ENCODE measurements at places on chromosomes 16 and 17.

- DNase-seq = peak; percentile 89
Measured at GRCh38 chr17:61416540-61417363, 17.1 kb downstream of the TBX2 start.

DNA sequence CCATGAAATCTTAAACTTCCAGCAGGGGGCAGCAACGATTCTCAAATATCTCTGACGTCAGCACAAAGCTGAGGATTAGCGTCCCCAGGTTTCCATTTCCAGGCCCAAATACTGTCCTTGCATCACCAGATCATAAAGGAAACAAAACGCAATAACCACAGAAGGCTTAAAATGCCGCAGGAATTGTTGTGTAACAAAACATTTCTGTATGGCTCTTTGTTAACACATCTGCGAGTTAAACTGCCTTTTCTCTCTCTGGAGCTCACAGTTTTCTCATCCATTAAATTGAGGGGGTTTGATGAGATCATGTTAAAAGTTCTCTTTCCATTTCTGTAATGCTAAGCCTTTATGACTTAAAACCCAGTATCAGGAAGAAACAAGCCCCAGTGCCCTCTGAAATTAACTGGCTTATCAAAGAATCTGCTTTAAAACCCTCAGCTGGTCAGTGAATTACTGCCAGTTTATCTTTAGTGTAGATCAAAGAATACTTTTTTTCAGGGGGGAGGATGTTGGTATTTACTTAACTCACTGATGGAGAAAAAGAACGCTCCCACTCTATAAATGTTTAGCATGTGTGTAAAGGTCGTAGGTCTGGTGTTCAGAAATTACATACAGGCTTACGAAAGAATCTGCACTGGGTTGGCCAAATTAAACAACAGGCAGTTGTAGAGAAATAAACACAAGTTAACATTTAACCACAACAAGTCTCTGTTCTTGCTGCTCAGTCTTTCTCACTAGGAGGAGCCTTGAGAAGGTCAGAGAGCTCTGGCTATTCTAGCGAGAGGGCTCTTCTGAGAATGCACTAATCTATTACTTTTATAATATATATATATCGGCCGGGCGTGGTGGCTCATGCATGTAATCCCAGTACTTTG is 10.6 kb upstream of the TERF2 start:
- DNase-seq = peak; percentile 88

DNA sequence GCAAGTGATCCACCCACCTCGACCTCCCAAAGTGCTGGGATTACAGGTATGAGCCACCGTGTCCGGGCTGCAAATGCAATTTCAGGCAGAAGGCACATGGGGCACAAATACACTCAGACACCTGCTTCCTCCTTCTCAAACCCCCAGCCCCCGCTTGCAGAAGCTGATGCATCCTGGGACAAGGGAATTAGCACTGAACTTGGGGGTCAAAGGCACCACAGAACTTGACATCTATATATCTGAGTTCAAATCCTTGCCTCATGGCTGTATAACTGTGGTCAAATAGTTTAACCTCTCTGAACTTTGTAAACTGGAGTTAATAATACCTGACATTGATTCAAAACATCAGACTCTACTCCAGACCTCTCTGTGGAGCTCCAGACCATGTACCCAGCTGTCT is 4.1 kb upstream of the ARL5C start:
- no peak for DNase-seq

- no peak for DNase-seq
Measured at GRCh38 chr16:84690088-84690819, 9.5 kb upstream of the USP10 start.

GRCh38 chr17:8955021-8955959 is 10.2 kb downstream of the PIK3R5 start:
- DNase-seq = no peak

DNA sequence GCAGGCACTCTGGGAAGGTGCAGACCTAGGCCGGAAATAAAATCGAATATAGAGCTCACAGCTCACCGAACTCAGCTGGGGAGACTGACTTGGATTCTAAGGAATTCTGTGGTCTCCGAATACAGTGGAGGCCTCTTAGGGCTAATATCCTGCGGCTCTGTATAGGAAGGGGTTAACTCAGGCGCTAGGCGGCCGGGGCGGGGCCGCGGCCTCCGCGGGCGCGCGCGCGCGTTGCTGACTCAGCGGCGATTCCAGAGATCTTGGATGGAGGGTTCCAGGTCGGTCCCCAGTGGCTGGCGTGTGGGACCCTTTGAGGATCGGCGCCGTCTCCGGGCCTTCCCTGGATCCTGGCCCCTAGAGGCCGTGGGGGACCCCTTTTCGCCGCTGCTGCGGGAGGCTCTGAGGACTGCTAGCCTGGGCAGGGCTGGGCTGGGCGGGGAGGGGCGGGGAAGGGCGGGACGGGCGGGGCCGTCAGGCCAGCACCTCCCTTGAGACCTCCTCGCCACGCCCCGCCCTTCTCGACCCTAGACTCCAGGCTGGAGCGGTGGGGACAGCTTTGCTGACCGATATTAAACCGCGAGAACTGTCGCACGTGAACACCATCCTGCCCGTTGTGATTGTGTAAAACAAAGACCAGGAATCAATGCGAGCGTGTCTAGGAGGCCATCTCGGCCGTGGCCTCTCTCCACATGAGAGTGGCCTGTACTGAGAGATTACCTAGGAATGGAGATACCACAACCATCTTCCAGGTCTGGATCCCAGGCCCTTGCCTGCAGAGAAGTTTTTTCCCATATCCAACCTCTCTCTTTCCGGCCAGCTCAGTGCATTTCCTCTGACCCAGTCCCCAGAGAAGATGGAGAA is 1.4 kb upstream of the PLEKHH3 start:
- peak; percentile 96 for DNase-seq

GRCh38 chr16:31127182-31127581 is 8.3 kb downstream of the PRSS8 start:
- DNase-seq = no peak

- DNase-seq = peak; percentile 90
Measured at GRCh38 chr17:21098934-21099689, 27.7 kb upstream of the DHRS7B start.

- no peak for DNase-seq
Measured at GRCh38 chr16:66322174-66322573, 44.3 kb upstream of the CDH5 start.

DNA sequence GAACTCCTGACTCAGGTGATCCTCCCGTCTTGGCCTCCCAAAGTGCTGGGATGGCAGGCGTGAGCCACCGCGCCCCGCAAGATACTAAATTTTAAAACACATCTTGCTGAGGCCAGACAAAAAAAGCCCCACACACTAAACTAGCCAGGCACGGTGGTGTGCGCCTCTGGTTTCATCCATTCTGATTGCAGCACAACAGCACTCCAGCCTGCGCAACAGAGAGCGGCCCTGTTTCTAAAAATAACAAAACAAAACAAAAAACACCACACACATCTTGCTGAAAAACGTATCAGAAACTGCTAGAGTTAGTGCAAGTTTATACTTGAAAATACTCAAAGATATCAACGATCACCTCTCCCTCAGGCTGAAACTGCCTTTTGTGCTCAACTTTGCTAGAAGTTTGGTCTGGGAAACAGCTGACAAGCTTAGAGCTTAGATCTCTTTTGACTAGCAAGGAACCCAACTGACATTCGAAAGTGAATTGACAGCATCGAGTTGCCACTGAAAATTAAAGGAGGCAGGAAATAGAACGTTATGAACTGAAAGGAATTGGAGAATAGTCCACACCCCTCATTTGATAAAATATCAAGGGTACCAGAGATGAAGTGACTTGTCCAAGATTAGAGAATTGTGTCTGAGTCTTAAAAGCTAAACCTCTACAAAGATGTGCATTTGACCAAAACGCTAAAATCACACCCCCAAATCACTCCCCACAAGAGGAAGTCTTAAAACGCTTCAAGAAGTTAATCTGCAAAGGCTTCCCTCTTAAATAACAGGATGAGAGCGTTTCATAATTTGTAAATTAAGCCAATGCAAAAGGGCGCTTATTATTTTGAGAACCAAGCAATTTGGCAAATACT is 908 bp downstream of the COG4 start:
- DNase-seq = no peak

GRCh38 chr17:40791111-40791510 is 8.6 kb downstream of the KRT28 start:
- no peak for DNase-seq

DNA sequence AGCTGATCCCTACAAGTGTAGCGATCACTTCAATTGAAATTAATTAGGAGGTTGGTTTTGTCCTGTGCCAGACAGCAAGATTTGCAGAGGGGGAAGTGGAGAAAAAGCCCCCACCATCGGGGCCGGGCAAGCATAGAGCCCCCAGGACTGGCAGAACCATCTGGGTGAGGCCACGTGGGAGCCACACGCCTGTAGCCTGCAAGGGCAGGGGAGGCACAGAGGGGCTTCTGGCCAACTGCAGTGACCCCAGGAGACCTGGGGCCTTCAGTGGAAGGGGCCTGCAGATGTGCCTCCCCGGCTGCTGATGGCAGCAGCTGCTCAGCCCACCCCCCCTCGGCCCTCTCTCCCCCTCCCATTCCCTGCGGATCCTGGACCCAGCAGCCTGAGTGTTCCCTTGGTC is 54.1 kb downstream of the BAHCC1 start:
- DNase-seq = no peak

GRCh38 chr17:63973930-63974593 is 1.3 kb upstream of the SCN4A start:
- DNase-seq = no peak

DNA sequence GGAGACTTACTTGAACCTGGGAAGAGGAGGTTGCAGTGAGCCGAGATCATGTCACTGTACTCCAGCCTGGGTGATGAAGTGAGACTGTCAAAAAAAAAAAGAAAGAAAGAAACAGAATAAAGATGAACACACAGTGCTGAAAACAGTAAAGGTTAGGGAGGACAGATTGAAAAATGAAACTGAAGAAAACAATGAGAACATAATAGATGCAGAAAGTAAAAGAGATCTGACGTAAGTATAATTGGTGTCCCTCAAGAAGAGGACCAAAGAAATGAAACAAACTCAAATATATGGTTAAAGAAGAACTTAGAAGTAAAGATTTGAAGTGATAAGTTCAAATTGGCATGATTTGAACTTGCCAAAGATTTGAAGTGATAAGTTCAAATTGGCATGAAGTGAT is 7.1 kb downstream of the DCAF7 start:
- DNase-seq = no peak

DNA sequence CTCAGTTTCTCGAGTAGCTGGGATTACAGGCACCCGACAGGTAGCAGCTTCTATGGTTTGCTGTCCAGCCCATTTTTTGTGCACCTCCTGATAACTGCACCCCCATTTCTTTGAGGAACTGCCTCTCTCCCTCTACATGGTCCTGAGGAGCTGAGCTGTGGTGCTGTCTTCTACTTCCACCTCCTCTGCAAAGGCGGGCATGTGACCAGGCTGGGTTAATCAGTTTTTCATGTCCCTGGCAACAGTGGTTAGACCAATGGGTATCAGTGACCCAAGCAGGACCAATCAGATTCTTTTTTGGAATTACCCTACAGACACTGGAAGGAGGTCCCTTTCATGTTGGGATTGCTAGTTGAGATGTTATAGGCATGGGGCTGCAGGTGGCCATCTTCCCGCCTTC is 41.3 kb downstream of the TBX21 start:
- no peak for DNase-seq

GRCh38 chr17:12178644-12179330 is 158.1 kb downstream of the MAP2K4 start:
- DNase-seq = no peak

GRCh38 chr16:56994311-56994710 is 5.0 kb downstream of the NLRC5 start:
- DNase-seq = no peak

DNA sequence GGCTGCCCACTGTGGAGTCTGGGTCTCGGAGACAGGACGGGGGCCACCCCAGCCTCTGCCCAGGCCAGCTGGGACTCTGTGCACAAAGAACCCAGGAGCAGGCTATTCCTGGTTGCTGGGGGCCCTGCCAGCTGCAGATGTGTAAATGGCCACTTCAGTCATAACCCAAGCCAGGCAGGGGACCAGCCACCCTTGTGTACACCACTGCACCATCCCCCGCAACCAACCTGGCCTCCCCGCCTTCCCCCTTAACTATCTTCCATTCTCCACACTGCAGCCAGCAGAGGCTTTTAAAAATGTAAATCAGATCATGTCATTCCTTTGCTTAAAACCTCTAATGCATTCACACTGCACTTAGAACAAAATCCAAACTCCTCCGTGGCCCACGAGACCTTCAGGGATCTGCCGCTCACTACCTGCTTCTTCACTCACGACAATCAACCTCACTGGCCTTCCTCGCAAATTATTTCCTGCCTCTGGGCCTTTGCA is 28.3 kb downstream of the RTN4RL1 start:
- no peak for DNase-seq

DNA sequence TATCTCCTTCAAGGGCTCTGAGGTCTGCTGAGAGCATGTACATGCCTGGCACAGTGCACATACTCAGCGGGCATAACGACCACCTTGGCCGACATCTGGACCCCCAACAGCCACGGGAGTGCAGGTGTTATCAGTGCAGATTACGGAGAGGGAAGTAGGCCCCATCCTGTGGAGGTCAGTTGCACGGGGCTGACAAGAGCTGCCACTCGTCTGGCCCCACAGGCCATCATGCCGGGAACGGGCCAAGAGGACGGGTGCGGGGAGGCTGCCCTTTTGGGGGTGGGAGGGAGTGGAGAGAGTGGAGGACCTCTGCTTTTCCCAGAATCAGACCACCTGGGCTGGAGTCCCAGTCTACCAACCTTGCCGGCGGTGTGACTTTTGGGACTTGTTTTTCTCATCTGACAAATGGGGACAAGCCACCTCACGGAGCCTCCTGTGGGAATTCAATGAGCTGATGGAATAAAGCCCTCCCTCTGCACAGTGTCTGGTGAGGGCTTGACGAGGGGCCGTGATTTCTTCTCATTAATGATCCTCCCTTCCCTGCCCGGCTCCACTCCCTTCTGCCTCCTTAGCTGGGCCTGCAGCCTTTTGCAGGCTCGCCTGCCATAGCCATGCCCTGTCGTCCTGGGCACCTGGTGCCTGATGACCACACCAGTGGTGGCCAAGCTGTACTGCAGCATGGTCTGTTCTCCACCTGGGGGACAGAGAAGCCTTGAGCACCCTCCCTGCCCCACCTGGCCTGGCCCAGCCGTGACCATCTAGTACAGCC is 4.6 kb downstream of the PRSS33 start:
- no peak for DNase-seq

DNA sequence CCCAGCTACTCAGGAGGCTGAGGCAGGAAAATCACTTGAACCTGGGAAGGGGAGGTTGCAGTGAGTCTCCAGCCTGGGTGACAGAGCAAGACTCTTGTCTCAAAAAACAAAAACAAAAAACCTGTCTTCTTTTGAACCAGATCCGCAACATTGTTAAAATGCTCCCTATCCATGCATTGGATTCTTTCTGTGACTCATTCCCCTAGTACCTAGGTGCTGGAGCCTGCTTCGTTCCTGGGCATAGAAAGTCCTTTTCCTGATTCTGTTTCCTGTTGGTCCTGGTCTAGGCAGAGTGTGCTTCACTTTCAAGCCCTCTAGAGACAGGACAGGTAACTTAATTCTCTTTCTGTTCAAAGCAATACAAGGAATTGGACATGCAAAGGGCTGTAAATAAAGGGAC is 5.2 kb downstream of the EPN2 start:
- DNase-seq = peak; percentile 16

GRCh38 chr16:83717308-83717707 is 90.5 kb upstream of the HSBP1 start:
- DNase-seq = no peak
